ENCODE measurements at places on chromosomes 3 and 15.

DNA sequence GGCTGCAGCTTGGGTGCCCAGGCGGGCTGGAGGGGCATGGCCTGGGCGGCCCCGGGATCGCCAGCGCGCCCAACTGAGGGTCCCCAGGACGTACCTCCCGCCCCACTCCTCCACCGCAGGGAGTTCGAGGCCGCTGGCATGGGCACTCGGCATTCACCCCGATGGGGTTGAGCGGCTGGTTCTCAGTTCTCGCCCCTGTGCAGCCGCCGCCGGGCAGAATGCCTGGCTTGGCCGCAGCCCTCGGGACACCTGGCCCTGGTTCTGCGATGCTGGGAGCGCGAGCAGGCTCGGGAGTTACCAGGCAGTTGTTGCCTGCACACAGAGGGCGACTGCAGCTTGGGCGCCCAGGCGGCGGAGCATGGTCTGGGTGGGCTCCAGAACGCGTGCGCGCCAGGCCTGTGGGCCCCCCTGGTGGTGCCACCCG, 121.4 kb downstream of the LMLN start:
- DNase-seq, result no peak

DNA sequence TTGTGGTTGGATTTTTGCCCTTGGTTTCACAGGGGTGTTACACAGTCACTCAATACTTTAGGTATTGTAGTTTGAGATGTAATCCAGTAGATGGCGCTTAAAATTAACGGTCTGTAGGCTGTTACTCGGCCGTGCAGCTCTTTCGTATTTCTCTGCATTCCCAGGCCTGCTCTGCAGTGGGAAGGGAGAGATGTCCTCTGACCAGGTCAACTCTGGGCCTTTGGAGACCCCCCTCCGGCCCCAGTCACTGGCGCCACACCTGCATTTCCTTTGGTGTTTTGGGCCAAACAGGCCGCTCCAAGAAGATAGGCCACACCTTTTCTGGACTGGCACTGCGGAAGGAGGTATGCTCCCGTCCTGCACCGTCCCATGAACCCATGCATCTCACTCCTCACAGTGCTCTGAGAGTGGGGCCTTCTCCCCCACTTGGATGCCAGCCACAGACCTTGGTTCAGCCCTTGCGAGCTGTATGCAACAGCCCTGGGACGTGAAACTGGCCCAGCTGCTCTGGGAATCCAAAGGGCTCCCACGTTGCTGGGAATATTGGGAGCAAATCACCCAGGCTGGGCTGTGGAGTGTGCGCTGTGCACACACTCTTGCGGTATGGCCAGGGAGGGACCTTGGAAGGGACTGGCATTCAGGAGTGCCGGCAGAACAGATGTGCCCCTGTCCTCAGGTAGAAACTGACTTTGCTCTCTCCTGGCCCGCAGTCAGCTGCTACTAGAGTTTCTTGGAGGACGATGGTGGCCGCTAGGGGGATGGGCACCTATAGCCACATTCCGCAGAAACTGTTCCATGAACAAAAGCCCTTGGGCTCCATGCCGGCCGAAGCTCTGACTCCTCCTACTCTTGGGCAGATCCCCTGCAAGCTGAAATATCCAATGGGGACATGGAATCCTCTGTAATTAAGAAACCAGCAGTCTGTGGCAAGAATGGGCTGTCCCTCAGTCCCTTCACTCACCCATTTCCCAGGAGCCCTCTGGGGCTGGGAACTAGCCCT, 410.5 kb upstream of the CADM2 start:
- peak; percentile 1 for DNase-seq

GRCh38 chr3:17231537-17232261, 346.9 kb downstream of the PLCL2 start:
- DNase-seq, result no peak

DNA sequence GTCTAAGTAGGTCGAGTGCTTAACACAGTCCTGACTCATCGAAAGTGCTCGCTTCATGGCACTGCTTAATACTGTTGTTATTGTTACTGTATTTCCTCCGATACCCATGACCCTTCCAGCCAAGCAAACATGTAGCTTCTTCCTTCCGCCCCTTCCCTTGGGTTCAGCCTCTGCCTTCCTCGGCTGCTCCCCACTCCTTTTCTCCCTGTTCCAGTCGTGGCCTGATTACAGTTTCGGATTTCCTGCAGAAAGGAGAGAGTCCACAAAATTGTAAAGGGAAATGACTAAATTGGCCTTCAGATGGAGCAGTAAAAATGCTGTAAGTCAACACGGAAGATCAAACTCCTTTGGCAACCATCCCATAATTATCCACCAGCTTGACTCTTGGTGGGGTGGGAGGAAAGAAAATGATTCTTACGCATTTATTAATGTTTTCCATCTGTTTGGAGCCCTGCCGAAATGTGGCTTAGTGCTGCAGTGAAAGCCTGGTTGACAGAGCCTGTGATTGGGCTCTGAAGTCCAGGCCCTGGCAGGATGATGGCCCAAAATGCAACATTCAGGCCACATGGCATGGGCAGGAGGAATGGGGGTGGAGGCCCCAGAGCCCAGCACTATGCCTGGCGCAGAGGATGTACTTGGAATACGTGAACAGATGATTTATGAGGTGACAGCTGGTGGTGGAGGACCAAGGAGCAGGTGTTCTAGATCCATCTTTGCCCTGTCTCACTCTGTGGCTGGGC, 37.6 kb downstream of the FAM3D start:
- peak; percentile 92 for DNase-seq

- DNase-seq, result no peak
Measured at GRCh38 chr3:55007971-55008370, 80.1 kb upstream of the LRTM1 start.

GRCh38 chr3:131775650-131776049, 259.2 kb downstream of the CPNE4 start:
- no peak for DNase-seq

DNA sequence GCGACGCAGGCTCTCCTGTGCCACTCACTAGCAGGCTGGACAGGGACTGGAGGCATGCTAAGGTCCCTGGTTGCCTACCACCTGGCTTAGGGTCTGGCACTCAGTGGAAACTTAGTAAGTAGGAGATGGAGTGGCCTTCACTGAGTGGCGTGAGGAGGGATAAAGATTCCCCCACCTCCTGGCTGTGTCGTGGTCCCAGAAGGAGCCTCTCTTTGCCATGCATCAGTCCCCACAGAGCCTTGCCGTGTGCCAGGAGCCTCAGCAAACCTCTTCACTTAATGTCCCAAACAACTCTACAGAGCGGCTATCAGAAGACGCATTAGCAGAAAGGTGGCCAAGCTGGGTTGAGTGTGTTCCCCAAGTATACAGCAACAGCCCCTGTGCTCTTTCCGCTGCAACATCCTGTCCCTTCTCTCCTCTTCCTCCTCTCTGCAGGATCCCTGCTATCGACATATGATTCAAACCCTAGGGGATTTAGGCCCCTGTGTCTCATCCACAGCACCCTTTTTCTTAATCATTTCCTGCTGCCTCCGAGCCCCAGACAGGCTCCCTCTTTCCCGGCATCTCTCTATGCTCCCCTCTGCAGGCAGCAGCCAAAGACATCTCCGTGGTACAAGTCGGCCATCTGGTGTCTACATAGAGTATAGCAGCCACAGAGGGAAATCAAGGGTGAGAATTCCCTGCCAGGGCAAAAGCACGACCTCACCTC, 66.7 kb downstream of the SLC6A1 start:
- peak; percentile 82 for DNase-seq

DNA sequence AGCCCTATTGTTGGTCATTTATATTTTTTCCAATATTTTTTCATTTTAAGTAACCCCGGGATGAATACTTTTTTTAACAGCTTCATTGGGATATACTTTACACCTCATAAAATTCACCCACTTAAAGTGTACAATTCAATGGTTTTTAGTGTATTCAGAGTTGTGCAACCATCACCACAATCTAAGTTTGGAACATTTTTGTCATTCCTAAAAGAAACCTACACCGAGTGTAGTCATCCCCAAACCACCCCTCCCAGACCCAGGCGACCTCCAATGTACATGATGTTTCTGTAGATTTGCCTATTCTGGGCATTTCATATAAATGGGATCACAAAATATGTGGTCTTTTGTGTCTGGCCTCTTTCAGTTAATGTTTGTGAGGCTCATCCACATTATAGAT, 118.3 kb upstream of the FRMD4B start:
- DNase-seq, result peak; percentile 15

DNA sequence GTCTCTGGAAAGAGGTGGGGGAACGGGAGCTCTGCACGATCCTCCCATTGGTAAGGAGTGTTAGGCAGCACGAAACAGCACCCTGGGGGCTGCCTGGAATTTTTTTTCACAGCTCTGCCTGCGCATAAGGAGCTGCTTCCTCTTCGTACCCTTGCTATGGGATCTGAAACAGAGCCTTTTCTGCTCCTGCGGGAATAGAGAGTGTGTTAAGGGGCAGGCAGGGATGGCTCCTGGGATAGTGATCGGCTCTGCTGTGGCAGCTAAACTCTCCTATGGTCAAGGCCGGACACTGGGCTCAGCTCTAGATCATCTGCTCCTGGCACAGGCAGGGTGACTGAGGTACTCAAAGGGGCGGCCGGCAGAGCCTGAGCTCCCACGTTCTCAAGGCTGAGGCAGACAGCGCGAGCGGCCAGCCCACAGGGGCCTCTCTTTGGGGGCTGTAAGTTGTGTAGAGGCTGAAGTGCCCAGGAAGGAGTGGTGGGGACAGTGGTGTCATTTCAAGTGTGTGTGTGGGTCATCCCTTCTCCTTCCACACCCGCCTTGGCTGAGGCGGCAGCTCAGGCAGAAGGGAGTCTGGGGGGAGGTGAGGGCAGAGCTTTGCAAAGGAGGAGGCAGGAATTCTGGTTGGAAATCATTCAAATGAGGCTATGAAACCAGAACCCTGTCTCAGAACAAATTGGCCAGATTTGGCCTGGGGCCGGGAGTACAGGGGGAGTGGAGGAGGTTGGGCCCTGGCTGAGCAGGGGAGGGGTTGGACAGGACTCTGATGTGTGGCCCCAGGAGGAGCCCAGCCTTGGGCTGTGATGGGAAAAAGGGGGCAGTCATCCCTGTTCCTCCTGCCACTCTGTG, 31.0 kb downstream of the EPHB3 start:
- no peak for DNase-seq

- DNase-seq, result no peak
Measured at GRCh38 chr3:133881492-133881891, 14.2 kb downstream of the RAB6B start.

GRCh38 chr3:7749931-7750695, 751.5 kb upstream of the LMCD1 start:
- DNase-seq, result no peak

Data from HCEC 1CT (cell line).